Activated T-helper 2 cell treated with anti-CD3 and anti-CD28 coated beads, Interferon-gamma antibody, Interleukin-2, Interleukin-4, amounts not matched to agents 10 μg/mL and 5 μg/mL and 100 μg/mL, durations not matched to agents 14 hours and 24 hours and 36 hours (primary cell): ENCODE measurements at places on chromosomes 12 and 14.

- DNase-seq: no peak
Observed at GRCh38 chr14:75715926-75716780, 55.1 kb downstream of the TTLL5 start.

- no peak for DNase-seq
Observed at GRCh38 chr14:106055289-106055688, 528.9 kb downstream of the TMEM121 start.

DNA sequence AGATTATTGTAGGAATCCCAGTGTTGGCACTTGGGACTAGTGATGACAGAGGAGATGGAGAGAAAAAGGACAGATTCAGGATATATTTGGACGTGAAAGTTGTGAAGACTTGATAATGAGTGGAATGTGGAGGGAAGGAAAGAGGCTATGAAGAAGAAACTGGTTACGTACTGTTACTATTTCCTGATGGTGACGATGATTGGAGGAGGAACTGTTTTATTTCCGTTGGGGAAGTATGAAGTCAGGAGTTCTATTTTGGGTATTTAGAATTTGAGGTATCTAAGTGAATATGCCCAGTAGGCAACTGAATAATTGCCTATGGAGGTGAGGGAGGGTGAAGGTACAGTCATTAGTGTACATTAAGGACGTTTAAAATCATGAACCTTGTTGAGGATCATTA lies 207.2 kb downstream of the TMTC2 start:
- no peak for DNase-seq

GRCh38 chr12:30836656-30837445 lies 82.1 kb upstream of the CAPRIN2 start:
- no peak for DNase-seq

- DNase-seq: no peak
Observed at GRCh38 chr12:62910549-62911169, 24.3 kb downstream of the PPM1H start.

DNA sequence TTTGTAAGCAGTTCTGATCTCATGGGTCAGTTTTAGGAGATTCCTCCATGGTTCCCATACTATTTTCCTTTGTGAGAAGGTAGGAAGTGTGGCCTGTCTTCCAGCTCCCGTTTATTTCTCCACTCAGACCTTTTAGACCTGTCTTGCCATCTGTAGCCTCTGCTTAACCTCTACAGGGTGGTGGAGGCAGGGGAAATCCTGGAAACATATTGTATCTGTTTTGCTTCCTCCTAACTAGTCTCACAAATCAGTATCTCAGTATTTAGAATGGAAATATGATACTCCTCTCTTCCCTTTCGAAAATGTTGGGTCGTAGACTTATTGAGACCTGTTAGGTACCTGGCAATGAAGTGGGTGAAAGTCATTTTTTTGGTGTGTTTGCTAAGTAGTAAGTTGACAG lies 399.4 kb upstream of the RGS6 start:
- DNase-seq: no peak

DNA sequence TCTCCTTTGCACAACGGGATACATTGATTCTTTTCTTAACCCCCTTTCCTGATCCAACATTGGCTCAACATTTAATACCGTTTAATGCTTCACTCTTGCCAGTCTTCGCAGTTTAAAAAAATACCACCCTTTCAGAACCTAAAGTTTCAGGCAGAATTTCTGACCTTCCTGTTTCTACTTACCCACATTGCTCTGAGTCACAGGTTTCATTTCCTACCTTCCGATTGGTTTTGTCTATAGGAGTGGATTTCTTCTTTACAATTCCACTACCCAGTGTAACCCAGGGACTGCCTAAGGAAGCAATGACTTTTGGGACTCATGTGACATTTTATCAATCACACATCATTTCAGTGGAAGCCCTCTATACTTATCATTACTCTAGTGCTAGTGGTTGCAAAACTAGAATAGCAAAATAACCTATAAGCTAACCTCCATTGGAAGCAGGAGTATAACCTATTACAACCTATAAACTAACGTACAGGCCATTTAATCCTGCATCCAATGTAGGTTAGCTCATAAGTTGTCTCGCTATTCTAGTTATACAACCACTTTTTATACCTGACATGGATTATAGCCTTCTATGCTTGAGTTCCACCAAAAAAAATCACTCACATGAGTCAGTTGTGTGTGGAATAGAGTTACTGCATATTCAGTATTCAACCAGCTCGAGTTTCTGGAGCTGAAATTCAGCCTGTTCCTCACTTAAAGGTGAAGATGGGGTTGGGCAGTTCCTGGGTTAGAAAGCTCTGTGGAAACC lies 64.9 kb upstream of the KITLG start:
- no peak for DNase-seq

- DNase-seq: no peak
Observed at GRCh38 chr14:102654298-102654697, 61.8 kb downstream of the RCOR1 start.

- no peak for DNase-seq
Observed at GRCh38 chr14:75090353-75090752, 20.9 kb downstream of the ZC2HC1C start.

DNA sequence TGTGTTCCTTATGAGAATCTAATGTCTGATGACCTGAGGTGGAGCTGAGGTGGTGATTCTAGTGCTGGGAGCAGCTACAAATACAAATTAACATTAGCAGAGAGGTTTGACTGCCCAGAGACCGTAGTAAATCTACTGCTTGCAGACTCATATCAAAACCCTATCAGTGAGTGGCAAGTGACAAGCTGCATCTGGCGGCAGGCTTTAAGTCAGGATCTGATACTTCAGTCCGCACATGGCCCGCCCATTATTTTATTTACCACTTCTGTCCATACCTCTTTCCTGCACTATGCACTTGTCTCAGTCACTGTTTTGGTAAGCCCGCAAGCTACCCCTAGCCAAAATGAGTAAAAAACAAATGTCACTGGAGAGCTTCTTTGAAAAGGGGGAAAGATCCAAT lies 11.4 kb downstream of the CEP128 start:
- no peak for DNase-seq

DNA sequence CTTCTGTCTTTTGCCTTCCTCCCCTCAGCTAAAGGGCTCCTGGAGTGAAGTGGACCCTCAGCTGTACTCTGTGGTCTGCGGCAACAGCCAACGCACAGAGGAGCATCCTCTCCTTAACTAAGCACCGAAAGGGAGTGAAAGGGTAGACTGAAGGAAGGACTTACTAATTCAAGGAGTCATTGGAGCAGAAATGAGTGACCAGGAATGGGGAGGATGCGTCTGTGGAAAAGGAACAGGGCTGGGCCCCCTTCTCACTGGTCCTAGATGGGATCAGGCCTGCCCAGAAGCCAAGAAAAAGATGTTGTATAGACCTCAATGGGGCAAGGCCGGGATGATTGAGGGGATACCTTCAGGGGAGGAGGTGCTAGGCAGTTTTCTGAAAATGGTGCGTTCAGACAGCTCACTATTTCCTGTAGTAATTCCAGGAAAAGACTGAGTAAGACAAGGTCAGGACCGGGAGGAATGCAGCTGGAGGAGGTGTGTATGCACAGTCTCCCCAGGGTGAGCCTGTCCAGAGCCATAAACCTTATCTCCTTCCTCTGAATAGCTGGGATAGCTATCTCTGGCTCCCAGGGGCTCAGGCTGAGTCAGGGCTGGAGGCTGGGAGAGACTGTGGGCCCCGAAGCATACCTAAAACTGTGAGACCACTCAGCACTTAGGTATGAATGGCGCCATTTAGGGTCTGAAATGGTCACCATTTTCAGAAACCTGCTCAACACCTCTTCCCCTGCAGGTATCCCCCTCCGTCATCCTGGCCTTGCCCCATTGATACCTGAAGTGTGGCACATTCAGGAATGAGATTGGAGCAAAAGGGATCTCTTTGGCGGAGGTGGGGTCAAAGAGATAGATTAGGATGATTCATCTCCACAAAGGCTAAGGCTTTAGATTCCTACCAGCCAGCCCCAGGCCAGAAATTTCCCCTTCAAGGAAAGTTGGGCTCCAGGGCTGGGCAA lies 20.2 kb upstream of the KRT8 start:
- no peak for DNase-seq

- no peak for DNase-seq
Observed at GRCh38 chr14:68661226-68662225, 131.3 kb downstream of the ZFP36L1 start.

- DNase-seq: no peak
Observed at GRCh38 chr14:50762001-50762930, 68.7 kb downstream of the NIN start.

DNA sequence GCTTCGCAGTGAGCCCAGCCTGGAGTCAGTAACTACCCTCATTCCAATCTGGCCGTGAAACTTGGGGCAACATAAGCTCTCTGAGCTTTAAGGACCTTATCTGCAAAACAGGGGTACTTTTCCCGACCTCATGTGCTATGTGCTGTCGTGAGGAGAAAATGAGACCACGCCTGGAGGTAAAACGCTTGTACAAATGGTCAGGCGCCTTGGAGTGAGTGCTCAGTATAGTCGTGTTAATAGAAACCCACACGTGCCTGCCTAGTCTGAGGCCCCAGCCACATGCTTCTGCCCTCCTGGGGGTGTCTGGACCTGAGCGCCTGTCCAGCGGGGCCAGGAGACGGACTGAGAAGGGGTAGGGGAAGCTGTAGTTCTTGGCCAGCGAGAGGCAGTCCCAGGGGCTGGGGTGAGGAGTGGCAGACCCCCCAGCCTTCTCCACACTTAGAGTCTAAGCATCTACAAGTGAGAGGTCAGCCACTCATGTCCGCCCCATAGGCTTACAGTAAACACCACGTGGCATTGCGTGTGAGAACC lies 4.9 kb downstream of the AQP5 start:
- no peak for DNase-seq
